Mucosa of gallbladder (tissue), 1 donor: ENCODE measurements at places on chromosomes 5 and 9.

GRCh38 chr5:179217956-179218942 lies 127.0 kb downstream of the ADAMTS2 start:
- no peak for DNase-seq

GRCh38 chr9:98396656-98397055 lies 141.2 kb upstream of the TBC1D2 start:
- DNase-seq = no peak

DNA sequence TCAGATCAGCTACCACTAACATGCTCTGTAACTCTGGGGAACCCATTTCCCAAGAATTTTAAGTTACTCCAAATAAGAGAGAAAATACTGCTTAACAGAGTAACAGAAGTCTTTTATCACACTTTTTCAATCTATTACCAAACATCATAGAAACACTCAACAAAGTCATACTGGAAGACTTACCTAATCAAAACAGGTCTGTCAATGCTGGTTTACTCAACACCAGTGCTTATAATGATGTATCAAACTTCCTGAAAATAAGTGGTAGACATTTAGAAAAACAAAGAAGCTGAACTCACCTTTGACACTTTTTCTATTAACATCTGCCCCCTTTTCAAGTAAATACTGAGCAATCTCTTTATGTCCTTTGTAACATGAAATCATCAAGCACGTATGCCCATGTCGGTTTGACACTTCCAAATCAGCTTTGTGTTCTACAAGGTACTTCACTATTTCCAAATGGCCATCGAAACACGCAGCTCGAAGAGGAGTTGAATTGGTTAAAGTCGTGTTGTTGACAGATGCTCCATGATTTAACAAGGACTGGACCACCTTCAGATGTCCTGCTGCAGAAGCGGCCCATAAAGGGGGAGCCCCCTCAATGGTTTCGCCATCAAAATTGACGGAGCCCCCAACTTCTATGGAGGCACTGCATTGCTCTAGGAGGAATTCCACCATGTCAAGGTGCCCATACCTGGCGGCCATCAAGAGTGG lies 1.8 kb downstream of the FEM1C start:
- no peak for DNase-seq

- DNase-seq = no peak
Measured at GRCh38 chr9:7777771-7778170, 21.8 kb downstream of the DMAC1 start.

- DNase-seq = no peak
Measured at GRCh38 chr9:2824564-2824963, 19.3 kb downstream of the PUM3 start.

- no peak for DNase-seq
Measured at GRCh38 chr5:65651144-65651543, 26.3 kb downstream of the SHLD3 start.

DNA sequence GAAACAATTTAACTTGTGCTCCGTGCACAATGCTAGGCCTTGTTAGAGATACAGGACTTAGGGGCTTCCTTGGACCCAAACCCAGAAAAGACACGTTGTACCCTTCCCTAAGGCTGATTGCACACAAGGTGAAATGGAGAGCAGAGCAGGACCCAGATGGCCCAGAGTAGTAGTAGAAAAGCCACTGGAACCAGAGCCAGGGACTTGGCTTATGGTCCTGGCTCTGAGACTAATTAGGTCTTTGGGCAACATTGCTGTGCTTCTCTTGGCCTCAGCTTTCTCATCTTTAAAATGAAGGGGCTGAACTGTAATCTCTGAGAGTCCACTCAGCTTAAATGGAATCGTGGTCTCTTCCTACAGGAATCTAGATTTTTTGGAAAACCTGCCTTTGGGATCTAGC lies 42.3 kb downstream of the EBF1 start:
- no peak for DNase-seq

GRCh38 chr5:161562446-161562845 lies 15.9 kb upstream of the GABRB2 start:
- no peak for DNase-seq

GRCh38 chr9:136975644-136976043 lies 1.7 kb upstream of the PTGDS start:
- no peak for DNase-seq

GRCh38 chr5:111083323-111083722 lies 8.8 kb upstream of the WDR36 start:
- DNase-seq = no peak

- DNase-seq = no peak
Measured at GRCh38 chr9:96884443-96884842, 30.1 kb upstream of the ZNF782 start.

GRCh38 chr9:75891277-75891741 lies 836 bp downstream of the PCSK5 start:
- DNase-seq = peak; percentile 53

- no peak for DNase-seq
Measured at GRCh38 chr9:128396970-128397613, 23.6 kb upstream of the CERCAM start.

DNA sequence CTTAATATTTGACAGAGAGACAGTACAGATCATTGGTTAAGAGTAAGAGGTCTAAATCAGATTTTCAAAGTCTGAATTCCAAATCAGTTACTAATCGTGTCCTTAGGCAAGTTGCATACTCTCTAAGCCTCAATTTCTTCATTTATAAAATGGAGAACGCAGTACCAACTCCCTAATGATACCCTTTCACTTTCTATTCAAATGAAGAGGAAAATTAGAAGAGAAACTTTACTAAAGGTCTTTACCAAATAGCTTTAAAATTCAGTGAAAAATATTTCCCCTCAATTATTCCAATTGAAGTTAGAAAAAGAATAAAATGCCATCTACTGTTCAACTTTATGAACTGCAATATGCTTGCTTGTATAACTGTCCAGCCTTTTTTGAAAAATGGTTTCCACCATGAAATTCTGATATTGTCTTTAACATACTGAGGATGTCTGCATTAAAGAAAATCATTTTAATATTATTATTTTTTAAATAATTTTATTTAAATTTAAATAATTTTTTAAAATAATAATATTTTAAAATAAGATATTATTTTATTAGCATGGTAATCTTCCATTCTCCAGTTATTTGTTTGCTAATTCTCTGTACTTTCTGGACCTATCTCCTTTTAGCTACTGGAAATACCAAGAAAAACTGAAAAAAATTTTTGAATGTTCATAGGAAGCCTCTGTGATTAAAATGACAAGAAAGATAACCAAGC lies 36.0 kb downstream of the POC5 start:
- DNase-seq = no peak

DNA sequence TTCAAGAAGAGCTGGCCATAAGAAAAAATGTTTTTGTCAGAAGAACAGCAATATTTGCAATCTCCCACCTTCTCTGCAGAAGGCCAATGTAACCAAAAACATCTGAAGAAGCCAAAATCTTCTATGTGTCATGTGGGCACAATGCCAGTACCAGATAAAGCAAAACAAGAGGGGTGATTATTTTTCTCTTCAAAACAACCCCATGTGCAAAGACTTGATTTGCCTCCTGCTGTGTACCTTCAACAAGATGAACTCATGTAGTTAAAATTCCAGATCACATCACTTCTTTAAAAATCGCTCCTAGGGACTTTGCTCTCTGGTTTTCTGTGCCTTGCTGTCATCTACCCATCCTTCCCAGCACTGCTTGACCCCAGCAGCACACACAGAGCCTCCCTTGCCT lies 134.0 kb upstream of the MAP3K1 start:
- DNase-seq = no peak

DNA sequence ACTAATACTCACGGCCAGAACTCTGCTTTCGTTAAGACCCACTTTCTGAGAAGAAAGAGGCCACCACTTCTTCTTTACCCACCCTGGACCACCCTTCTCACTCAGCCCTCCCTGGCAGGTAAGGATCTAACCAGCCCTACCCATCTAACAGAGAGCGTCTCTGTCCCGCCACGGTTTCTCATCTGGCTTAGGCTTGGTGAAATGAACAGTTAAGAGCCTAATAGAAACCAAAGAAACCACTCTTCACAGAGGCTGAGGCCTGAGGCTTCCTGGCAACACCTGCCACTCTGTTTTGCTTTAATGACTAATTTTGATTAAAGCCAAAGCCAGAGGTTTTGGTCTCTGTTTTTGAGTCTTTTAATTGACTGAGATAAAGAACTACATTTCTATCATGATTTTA lies 354.1 kb upstream of the SLC30A5 start:
- no peak for DNase-seq

- no peak for DNase-seq
Measured at GRCh38 chr5:172437445-172438318, 16.6 kb downstream of the SH3PXD2B start.

DNA sequence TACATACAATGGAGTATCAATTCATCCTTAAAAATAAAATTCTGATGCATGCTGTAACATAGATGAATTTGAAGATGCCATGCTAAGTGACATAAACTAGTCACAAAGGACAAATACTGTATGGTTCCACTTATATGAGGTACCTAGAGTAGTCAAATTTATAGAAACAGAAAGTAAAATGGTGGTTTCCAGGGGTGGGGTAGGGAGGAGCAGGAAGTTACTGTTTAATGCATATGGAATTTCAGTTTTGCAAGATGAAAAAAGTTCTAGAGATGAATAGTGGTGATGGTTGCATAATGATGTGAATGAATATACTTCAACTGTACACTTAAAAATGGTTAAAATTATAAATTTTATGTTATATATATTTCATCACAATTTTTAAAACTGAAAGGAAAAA lies 57.3 kb upstream of the FNIP1 start:
- DNase-seq = no peak

DNA sequence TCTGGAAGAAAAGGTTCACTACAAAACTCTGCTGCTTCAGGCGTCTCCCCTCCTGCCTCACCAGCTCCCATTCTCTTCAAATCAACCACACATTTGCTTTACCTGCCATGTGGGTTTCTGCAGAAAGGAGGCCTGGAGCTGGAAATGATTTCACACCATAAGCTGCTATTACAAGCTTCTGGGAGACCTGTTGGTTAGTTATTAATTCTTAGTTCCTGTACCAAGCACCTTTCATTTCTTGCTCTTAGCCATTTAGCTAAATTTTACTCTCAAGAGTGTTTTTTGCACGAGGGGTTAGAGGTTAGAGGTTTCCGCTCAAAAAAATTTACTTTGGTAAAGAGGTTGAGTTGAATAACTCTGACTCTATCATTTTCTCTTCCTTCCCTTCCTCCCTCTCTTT lies 70.3 kb downstream of the MAP1B start:
- no peak for DNase-seq

DNA sequence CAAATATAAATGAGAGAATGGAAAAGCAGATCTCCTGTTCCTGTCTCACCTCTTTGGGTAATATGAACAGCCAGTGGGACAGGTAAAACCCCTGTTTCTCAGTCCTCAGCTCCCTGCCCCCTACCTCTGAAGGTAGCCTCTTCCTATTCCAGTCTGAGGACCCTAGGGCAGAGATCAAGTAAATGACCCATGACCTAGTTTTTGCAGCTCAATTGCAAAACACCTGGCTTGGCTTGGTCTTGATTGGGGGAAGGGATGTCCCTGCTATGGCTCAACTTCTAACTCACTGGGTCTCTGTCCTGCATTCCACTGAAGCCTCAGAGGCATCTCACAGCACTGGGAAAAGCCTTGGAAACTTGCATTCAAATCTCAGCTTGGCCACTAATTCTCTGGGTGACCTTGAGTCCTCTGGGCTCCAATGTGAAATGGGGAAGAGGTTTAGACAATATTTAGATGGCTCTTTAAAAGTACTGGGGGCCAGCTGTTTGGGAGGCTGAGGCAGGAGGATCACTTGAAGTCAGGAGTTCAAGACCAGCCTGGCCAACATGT lies 1.6 kb upstream of the GALT start:
- DNase-seq = no peak

GRCh38 chr9:93903886-93904648 lies 51.1 kb downstream of the BARX1 start:
- no peak for DNase-seq

DNA sequence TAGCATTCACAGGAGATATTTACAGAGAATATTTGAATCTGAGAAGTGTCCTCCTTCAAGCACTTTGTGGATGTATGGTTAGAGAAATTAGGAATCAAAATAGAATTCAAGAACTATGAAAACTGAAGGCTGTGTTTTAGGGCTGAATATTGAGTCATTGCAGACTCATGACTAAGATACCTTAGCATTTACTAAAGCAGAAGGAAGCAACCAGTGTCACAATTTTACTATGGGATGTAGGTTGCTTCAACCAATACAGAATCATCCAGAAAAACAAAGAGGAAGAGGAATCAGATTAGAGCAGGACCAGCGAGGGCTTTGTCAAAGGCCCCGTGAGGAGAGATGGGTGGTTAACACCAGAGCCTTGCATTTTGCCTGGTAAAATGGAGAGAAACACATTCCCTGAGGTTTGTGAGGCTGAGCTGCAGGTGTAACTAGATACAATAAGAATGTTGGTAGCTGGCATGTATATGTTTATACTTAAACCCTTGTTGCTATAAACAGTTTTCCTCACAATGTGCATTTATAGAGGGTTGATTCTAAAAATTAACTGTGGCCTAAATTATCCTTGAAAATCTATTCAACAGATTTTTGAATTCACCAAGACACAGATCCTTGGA lies 518.1 kb downstream of the AGTPBP1 start:
- DNase-seq = no peak

GRCh38 chr9:18333157-18333556 lies 140.8 kb upstream of the ADAMTSL1 start:
- DNase-seq = no peak

- DNase-seq = peak; percentile 32
Measured at GRCh38 chr5:179805070-179805528, 1.6 kb downstream of the MGAT4B start.

DNA sequence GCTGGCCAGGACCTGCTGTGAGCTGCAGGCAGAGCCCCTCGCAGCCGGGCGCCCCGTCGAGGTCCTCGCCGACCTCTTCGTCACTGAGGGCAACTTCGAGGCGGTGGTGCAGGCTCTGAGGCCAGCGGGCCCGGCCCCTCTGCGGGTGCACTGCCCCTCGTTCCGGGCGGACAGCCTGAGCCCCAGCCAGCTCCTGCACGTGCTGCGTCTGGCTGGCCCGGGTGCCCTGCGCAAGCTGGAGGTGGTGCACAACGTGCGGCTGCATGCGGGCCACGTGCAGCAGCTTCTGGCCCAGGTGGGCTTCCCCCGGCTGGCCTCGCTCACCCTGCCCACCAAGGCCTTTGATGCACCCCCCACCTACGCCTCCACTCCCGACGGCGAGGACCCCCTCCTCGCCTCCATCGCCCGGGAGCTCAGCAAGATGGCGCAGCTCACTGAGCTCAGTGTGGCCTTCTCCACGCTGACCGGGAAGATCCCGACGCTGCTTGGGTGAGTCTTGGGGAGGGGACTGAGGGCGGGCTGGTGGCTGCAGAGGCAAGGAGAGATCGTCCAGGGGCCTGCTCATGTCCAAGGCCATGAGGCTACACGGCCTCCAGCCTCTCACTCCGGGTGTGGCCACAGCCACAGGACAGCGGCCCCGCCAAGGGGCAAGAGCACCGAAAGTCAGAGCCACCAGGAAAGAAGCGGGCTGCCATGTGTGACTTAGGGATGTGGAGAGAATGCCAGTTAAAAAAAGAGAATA lies 825 bp downstream of the LRRC14B start:
- DNase-seq = no peak

- DNase-seq = peak; percentile 39
Measured at GRCh38 chr9:88258024-88258423, 119.7 kb upstream of the SPATA31C2 start.
